ENCODE measurements at places on chromosomes 4 and X.

DNA sequence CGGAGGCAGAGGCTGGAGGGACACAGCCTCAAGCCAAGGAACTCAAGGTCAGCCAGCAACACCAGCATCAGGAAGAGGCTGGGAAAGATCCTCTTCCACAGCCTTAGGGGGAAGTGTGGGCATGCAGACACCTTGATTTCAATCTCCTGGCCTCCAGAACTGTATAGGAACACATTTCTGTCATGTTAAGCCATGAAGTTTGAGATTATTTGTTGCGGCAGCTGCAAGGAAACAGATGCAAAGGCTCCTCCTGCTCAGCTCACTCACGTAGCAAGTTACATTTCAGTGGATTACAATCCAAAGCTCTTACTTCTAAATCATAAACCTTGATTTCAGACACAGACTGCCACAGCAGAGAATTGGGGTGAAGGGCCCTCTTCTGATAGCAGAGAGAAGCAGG lies 68.6 kb upstream of the C4orf50 start:
- DNase-seq: no peak

DNA sequence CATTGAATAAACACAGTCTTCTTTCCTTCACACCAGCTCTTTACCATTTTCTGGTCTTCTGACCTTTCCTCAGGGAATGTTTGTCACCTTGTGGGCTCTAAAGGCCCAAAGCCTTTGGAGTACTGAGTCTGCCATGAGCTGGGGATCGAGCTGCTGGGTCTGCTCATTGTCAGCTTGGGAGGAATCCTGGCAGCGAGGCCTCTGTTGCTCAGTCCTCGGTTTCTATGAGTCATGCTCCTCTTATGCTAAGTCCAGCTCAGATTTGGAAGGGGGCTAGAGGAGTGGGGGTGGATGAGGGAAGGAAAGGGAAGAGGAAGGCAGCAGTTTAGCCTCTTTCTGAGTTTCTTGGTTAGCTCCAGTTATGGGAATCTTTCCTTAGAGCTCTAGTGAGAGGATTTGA lies 31.1 kb downstream of the NHSL2 start:
- no peak for DNase-seq

- no peak for DNase-seq
These were observed 15.8 kb downstream of the BLOC1S4 start for GRCh38 chr4:6731780-6732179.

- DNase-seq: no peak
These were observed 113.0 kb downstream of the DHRSX start for GRCh38 chrX:2387614-2388239.

- no peak for DNase-seq
These were observed 399.0 kb downstream of the PABPC4L start for GRCh38 chr4:133802359-133803140.

- no peak for DNase-seq
These were observed 42.4 kb upstream of the MYOZ2 start for GRCh38 chr4:119093042-119093827.

GRCh38 chr4:178784491-178784890 lies 1342.3 kb upstream of the AGA start:
- DNase-seq: no peak

DNA sequence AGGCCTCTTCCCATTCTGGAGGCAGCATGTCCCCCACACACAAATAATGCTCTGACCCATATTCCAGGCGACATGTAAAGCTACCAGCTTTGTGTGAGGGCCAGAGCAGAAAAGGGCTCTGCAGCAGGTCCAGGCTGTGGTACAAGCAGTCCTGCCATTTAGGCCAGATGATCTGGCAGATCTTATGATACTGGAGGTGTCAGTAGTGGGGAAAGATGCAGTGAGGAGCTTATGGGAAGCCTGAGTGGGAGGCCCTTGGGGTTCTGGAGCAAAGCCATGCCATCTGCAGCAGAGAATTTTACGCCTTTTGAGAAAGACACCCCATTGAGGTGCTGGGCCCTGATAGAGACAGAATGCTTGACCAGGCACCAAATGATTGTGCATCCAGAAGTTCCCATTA lies 7.7 kb downstream of the SYN1 start:
- DNase-seq: no peak

GRCh38 chr4:102037566-102037965 lies 247.0 kb downstream of the BANK1 start:
- DNase-seq: no peak

GRCh38 chrX:68532831-68533533 lies 34.1 kb downstream of the YIPF6 start:
- DNase-seq: no peak

Measured in stimulated activated CD8-positive, alpha-beta memory T cell treated with anti-CD3 and anti-CD28 coated beads, Interleukin-12 subunit alpha, Interleukin-12 subunit beta, amount 100 ng/mL, for 1 hour (primary cell).